CD4-positive, alpha-beta T cell treated with Interferon alpha-2 for 1 hour (primary cell): ENCODE measurements at places on chromosomes 2 and 18.

DNA sequence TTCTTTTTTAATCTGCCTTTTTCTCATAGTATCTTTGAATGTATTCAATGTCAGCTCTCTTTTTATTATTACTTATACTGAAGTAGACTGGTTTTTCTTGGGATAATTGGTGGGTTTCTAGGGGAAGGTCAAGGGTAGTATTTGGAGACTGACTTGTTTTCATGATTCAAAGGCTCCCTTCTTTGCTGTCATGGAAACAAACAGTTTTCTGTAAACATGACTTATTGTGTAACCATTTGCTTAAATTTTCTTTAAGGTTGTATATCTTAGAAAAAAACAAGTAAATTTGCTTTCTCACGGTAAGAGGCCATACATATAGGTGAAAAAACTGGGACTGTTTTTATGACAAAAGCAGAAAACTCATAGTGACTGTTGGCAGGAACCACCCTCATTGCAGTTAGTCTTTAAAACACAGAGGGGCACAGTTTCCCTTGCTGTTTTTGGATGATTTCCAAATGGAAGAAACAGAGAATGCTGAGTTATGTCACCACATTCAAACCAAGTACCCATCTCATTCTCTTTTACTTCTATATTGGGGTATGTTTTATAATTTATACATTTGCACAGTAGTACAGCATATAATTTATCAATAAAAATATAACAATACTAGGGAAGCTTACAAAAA lies 5.8 kb upstream of the RDH14 start:
- no peak for DNase-seq

DNA sequence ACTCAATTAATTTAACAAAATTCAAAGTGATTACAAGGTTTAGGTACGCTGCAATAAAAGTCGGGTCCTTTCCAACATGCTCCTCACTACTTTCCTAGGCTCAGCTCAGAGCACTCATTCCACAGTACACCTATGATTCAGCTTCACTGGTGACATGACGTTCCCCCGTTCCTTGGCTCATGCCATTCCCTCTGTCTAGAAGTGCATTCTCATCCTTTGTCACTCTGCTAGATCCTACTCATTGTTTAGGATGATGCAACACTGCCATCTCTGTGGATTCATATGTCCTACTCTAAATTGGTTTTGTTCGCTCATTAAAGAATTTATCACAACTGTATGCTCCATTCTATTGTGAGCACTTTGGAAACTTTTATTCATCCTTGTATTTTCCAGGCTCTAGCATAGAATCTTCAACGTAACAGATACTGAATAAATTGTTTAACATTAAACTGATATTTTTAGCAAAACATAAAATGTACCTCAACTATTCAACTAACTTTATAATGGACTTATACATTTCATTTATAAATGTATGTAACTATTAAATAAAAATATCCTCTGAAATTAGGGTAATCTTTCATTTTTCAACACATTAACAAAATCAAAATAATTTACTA lies 78.6 kb downstream of the FAM228A start:
- DNase-seq, result no peak

GRCh38 chr2:30255466-30256408 lies 24.4 kb downstream of the LBH start:
- no peak for DNase-seq

- no peak for DNase-seq
Measured at GRCh38 chr2:188319838-188320237, 28.2 kb downstream of the GULP1 start.

- DNase-seq, result no peak
Measured at GRCh38 chr2:127573771-127574170, 38.3 kb downstream of the MYO7B start.

DNA sequence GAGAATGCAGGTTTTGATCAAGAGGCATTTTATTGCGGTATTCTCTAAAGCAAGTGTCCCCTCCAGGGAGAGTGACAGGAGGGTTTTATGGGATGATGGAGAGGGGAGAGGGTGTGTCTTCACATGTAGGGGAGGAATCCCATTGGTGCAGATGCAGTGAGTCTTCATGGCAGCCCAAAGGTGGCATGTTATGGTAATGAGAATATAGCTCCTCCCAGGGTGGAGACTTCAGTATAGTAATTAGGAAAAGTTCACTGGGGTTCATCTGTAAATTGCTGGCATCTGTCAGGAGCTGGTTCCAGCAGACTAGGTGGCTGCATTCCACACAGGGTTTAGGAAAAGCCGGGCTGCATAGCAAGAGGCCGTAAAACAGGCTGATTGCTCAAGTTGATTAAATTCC lies 230.7 kb upstream of the CCDC68 start:
- no peak for DNase-seq

DNA sequence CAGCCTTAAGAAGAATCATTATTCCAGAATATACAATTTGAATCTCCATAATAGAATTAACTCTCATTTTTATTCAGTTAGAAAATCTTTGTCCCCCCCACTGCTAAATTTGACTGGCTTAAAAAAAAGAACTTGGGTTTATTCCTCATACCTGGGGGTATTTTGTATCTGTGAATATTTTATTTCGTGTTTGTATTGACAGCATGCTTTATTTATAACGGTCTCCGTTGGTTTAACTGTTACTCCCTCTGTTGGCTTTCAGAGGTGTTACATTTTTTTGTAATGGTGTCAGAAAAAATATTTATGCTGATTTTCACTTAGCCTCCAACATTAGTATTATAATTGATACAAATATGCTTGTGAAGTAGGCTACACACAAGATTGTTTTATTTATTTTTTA lies 109.1 kb downstream of the HAUS1 start:
- no peak for DNase-seq

DNA sequence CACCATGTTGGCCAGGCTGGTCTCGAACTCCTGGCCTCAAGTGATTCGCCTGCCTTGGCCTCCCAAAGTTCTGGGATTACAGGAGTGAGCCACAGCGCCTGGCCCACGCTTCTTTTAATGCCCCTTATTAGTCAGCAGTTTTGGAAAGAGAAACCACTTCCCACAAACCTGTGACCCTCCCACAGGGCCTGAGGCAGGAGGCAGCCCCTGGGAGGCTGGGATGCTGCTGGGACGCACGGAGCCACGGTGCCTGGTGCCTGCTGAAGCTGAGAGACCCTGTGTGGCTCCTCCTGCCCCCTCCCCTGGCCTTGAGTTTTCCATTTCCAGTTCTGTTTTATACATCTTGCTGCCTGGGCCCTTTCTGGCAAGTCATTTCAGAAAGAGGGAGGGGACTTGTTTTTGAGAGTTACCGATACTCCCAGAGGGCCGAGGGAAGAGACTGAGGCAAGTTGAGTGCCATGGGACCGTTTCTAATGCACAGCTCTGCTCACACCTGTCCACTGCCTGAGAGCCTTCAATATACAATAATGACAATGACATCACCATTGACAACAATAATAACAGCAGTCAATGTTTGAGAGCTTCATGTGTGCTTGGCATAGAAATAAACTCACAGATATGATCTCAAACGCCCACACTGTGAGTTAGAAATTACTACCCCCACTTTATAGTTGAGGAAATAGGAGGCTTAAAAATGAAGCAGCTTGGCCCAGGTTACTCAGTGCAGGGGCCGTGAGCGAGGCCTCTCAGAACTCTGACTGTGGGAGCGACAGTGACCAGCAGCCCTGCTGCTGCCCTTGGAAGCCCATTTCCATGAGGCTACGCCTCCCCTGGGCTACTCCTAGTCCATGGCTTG lies 78.1 kb upstream of the YWHAQ start:
- no peak for DNase-seq

- DNase-seq, result no peak
Measured at GRCh38 chr2:207934720-207935119, 90.6 kb downstream of the PLEKHM3 start.

GRCh38 chr2:175964195-175964594 lies 37.9 kb downstream of the LNPK start:
- DNase-seq, result no peak

DNA sequence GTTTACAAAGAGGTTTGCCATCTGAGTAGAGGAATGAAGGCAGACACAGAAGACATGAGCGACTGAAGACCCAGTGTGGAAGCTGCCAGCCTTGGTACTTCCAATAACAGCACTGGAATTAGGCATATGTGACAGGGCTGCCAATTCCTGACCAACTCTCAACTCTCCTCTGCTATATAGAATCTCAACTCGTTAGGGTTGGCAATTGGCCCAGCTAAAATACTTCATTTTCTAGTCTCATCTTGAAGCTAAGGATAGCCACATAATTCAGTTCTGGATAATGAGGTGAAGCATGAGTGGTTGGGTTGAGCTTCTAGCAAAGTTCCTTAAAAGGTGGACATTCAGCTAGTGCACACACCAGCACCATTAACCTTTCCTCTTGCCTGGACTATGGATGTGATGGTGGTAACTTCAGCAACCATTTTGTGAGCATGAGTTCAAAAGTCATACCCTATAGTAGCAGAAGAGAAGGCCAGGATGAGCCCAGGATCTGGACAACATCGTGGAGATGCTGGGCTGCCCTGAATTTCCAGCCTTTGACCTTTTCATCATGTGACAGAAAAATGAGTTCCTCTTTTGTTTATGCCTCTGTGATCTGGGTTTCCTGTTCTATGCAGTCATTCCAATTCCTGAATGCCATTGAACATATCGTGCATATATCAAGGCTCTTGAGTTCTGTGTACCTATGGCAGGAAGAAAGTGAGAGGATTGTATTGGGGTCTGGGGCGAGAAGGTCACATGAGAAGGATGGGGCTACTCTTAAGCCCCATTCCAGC lies 68.1 kb upstream of the HAAO start:
- no peak for DNase-seq
